ENCODE measurements at places on chromosomes 11 and 22.

- no peak for DNase-seq
Observed at GRCh38 chr11:107198490-107199007, 180.3 kb upstream of the GUCY1A2 start.

DNA sequence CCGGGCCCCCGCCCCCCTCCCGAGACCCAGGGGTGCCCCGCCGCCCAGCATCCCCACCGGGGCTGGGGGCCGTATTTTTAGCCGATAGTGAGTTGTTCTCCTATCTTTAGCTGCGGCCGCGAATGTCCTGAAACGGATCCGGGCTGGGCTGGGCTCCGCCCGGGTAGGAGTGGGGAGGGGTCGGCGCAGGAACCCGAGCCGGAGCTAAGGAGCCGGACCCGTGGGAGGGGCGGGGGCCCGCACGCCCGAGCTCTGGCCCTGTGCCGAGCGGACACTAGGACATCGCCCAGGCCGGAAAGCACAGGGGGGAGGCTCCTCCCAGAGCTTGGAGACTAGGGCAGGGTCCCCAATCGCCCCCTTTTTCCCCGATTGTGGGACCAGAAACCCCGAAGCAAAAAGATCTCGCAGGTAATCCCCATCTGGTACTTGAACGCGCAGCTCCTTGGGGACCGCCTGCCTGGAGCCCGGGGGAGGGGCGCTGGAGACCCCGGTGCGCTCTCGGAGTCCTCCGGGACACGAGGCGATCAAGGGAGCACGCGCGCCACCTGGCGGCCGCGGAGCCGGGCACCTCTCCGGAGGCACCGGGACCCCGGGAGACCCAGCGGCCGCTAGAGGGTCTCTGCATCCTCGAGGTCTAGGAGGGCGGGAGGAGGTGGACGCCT is 669 bp downstream of the CDC42EP2 start:
- DNase-seq: peak; percentile 69

DNA sequence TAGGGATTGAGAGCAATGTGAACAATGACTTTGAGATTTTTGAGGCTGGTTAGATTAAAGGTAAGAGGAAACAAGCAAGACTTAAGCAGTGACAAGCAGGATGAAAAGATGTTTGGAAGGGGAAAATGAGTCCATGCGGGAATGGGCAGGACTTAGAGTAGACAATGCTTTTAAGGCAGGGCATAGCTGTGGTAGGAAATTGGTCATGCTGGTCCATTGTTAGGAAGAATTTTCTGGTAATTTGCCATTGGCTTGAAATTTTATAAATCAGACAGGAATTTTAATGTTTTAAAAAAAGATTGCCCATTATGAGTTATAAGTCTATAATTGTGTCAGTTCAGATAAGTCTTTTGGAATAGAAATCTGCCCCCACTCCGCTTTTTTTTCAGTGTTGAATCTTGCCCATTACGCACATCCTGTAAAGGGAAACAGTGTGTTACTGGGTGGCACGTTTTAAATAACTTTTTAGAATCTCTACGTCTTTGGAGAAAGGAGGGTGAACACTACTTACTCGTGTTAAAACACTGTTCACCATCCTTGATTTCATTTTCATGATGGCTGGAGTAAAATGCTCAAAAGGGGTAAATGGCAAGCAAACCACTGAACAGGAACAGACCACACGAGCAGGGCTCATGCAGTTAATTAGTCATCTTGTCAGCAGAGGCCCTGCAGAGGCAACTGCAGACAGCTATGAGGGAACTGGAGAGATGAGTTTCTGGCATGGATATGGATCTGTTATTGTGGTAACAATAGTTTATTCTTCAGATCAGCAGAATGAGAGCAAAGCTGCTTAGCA is 25.0 kb downstream of the SWAP70 start:
- DNase-seq: no peak

GRCh38 chr22:44505796-44506354 is 7.8 kb upstream of the RTL6 start:
- no peak for DNase-seq

DNA sequence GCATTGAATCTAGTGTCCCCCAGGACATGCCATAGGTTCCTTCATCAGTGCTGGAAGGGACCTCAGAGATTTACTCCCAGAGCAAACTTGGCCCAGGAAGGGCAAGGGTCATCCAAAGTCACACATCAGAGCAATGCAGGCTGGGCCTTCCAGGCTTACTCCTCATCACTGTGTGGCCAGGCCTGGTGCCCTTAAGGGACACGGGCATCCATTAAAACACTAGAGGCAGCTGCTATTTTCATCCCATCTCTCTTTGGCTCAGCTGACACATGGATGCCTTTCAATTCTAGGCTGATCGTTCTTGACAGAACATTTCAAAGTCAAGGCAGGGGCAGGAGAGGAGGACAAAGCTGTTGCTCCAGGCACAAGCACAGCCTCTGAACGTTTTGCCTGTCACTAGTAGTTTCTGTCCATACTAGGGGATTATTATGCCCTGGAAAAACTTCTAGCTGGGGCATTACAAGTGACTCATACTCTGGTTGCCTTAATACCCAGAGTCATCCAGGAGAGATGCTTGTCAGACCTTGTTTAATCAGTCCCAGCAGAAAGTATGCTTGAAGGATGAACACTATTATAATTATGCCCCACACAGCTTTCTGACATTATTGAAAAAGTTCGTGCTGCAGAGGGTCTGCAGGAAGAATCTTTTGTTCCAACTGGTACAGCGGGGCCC is 240.3 kb downstream of the TENM4 start:
- no peak for DNase-seq

All from stimulated activated CD8-positive, alpha-beta memory T cell treated with anti-CD3 and anti-CD28 coated beads, Interleukin-15, amount 100 ng/mL, for 1 hour (primary cell).